ENCODE measurements at places on chromosomes 6 and 20. TPM values are rescaled to one million over a fixed set of nuclear protein-coding genes. Genes with fewer than 3 reads are reported as not detected.

DNA sequence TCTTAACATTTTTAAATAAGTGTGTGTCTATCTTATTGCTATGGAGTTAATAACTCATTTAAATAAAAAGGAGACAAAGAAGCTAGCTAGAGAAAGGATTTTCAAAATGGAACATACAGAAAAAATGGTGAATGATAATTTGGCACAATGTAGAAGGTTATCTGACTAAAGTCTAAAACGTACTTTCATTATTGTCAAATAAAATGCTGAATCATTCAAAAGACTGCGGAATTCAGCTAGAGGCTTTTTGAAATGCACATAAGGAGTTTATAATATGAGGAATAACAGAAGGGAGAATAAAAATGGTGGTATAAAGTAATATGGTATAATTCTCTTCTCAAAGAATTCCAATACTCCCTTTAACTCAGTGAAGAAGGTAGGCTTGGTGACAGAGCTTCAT, 597.9 kb downstream of the KHDRBS2 start:
- H3K4me3 ChIP-seq: no peak overlapping the region
- no peaks in the 10 kb centered on the region for H3K4me1 ChIP-seq
- H3K27ac ChIP-seq: no peak overlapping the region
- no peak for DNase-seq

Gene KCNB1
- total RNA-seq: 16.1 TPM

- H3K27me3 ChIP-seq: no peaks in the 10 kb centered on the region
- no peak overlapping the region for H3K4me3 ChIP-seq
- H3K36me3 ChIP-seq: no peaks in the 10 kb centered on the region
- DNase-seq: no peak
- peaks cover under 1% of the 10 kb centered on the region for H3K4me1 ChIP-seq
- H3K27ac ChIP-seq: no peak overlapping the region
Measured at GRCh38 chr6:35668744-35669450, 19.8 kb downstream of the FKBP5 start.

Gene PXMP4
- 13.3 TPM for total RNA-seq

GRCh38 chr20:16286601-16287000, 286.6 kb downstream of the KIF16B start:
- DNase-seq: no peak
- H3K4me1 ChIP-seq: no peaks in the 10 kb centered on the region
- H3K27me3 ChIP-seq: no peaks in the 10 kb centered on the region
- H3K4me3 ChIP-seq: no peak overlapping the region
- H3K36me3 ChIP-seq: no peaks in the 10 kb centered on the region

GRCh38 chr6:47342824-47343223, 33.1 kb upstream of the TNFRSF21 start:
- H3K27ac ChIP-seq: no peak overlapping the region
- H3K4me1 ChIP-seq: no peaks in the 10 kb centered on the region
- no peaks in the 10 kb centered on the region for H3K36me3 ChIP-seq
- no peak overlapping the region for H3K4me3 ChIP-seq
- DNase-seq: no peak

GRCh38 chr6:131936156-131936555, 15.0 kb downstream of the CCN2 start:
- H3K27me3 ChIP-seq: no peaks in the 10 kb centered on the region
- H3K36me3 ChIP-seq: no peaks in the 10 kb centered on the region

Gene USP49
- total RNA-seq: 1.7 TPM

Gene RALGAPB
- 45.6 TPM for total RNA-seq

- no peaks in the 10 kb centered on the region for H3K36me3 ChIP-seq
- no peak overlapping the region for H3K4me3 ChIP-seq
Measured at GRCh38 chr6:9520417-9521151, 894.3 kb downstream of the TFAP2A start.

- no peak overlapping the region for H3K4me3 ChIP-seq
- H3K36me3 ChIP-seq: no peaks in the 10 kb centered on the region
- no peak overlapping the region for H3K27ac ChIP-seq
- no peaks in the 10 kb centered on the region for H3K27me3 ChIP-seq
Measured at GRCh38 chr6:169847901-169848311, 96.5 kb downstream of the ERMARD start.

Measured in prostate gland (tissue), 2 donors.